ENCODE measurements at places on chromosomes 2 and 18.

DNA sequence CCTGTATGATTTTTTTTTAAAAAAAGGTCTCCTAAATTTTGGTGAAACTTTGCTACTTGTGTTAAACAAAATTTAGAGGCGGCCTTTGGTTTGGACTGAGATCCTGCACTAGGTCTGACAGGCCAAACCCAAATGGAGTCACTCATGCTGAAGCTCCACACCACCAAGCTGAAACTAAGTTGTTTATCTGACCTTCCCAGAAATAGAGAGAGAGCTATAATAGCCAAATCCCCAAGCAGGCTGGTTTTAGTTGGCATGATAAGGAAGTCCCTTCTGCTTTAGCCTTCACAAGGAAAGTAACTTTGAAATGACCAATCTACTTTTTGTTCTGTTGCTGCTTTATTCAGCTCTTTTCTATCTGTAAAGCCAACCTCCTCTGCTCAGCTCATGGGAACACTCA lies 17.1 kb upstream of the THUMPD2 start:
- DNase-seq, result no peak

GRCh38 chr2:126510960-126511359 lies 145.0 kb upstream of the GYPC start:
- DNase-seq, result no peak

DNA sequence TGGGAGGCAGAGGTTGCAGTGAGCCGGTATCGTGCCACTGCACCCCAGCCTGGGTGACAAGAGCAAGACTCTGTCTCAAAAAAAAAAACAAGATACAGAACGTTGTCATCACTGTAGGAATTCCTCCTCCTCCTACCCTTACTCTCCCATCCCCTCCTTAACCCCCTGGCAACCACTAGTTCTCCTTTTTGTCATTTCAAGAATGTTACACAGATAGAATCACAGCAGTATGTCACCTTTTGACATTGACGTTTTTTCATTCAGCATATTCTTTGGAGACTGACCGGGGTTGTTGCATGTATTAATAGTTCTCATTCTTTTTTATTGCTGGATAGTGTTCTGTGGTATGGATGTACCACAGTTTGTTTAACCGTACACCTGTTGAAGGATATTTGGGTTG lies 32.4 kb downstream of the TTLL4 start:
- DNase-seq, result no peak

DNA sequence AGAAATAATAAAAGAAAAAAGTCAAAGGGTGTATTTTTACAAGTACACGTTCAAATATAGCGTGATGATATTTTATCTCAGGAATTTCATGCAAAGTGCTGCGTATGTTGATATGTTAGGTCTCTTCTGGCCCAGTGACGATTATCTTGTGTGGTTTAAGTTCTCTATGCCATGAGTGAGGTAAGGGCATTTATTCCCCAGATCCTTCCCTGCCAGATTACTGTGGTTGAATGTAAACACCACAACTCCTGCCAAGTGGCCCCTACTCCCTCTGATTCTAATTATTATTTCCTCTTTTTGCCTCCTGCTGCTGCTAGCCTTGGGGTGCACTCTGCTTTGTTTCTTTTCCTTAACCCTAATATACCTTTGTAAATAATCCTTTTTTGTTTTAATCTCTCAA lies 12.2 kb downstream of the SCN2A start:
- no peak for DNase-seq

DNA sequence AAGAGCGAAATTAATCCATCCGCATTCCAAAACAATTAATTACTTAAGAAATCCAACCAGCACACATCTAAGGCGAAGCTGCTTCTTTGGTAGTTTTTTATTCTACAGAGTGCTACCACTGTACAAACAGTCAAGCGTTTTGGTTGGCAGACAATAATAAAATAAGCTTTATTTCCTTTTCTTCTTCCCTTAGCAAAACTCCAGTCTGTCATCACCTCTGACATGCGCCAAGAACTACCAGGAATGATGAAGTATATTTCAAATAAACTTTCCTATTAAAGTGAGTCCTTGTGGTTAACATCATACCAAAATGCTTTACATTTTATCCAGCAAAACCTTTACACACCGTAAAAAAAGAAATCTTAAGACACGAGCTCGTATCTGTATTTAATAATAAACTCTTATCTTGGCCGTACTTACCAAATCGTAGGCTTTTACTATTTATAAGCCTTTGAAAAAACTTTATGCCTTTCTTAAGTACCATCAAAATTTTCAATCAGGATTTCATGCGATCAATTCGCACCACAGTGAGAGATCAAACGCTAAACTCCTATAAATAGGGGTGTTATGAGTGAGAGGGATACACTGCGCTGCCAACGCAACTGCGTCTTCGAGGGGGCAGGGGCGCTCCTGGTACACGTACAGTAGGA lies 1.3 kb downstream of the ATL2 start:
- no peak for DNase-seq

- DNase-seq, result no peak
Measured at GRCh38 chr18:49114556-49114955, 163.8 kb upstream of the SMAD7 start.

GRCh38 chr18:34194239-34194638 lies 30.5 kb downstream of the NOL4 start:
- no peak for DNase-seq

- no peak for DNase-seq
Measured at GRCh38 chr2:163655667-163656066, 80.1 kb downstream of the FIGN start.

DNA sequence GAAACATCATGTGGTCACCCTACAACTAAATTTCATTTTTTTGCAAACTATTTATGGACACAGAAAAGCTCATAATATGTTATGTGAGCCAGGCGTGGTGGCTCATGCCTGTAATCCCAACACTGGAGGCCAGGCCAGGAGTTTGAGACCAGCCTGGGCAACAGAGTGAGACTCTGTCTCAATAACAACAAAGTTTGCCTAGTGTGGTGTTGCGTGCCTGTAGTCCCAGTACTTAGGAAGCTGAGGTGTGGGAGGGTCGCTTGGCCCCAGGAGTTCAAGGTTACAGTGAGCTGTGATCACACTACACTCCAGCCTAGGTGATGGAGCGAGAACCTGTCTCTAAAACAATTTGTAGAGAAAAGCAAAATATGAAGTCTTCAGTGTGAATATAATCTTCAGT lies 5.8 kb downstream of the IAH1 start:
- no peak for DNase-seq

DNA sequence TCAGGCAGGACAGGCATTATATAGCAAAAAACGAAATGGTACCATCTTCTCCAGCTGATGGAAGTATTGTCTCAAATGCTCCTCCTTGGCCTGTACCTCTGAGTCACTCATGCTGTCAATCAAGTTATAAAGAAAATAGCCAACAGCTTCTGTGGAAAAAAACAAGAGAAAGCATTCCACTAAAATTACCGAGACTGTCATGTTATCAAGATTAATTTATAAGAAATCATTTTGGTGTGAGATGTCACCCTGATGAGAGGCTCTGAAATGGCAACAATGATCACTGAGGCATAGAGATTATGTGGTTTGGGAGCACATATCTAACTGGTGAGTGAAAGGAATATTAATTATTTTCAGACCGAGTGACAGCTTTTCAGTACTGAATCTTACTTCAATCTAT lies 47.4 kb downstream of the LRPPRC start:
- no peak for DNase-seq

DNA sequence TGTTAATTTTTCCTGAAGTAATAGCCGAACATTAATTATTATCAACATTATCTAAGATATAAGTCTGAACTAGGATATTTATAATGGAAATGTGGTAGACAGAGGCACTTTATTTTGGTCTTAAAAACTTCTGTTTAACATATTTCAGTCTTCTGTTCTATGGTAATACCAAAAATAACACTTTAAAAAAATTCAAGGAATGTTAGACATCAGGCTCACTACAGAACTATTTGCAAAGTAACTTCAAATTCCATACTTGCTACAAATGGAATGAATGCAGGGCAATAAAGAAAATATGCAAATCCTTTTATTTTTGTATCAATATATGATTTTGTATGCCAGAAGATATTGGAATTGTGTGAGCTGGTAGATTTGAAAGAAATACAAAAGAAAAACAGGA lies 345.5 kb upstream of the DSEL start:
- DNase-seq, result no peak

DNA sequence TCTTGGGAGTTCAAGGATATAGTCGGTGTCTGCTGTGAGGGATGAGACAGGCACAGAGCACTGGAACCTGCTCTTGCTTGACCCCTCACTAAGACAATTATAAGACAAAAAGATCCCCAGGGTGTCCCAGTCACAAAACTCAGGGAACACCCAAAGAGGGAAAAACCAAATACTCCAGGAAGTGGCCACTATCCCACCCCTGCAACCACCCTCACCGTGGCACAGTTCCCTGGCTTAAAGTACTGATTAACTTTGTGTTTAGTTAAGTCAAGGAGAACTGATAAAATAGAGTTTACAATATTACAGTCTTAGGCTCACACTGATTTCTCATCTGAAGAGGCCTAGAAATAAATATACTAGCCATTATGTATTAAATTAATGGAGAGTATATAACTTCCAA lies 13.5 kb downstream of the IL36B start:
- no peak for DNase-seq

GRCh38 chr2:144489315-144489916 lies 30.5 kb downstream of the ZEB2 start:
- no peak for DNase-seq

GRCh38 chr2:157989227-157989626 lies 112.4 kb upstream of the UPP2 start:
- DNase-seq, result no peak

All from activated CD4-positive, alpha-beta T cell treated with anti-CD3 and anti-CD28 coated beads, Interleukin-2, Interleukin-4, amounts not matched to agents 100 ng/mL and 50 ng/mL, durations not matched to agents 16 hours and 8 hours (primary cell).